ENCODE measurements at places on chromosomes 3 and 15. TPM values are rescaled to one million over a fixed set of nuclear protein-coding genes. Genes with fewer than 3 reads are reported as not detected.

GRCh38 chr3:194296454-194297263, 54.5 kb downstream of the CPN2 start:
- peak; percentile 90 for DNase-seq

GRCh38 chr3:127823426-127823857, 1.1 kb upstream of the MGLL start:
- DNase-seq = no peak

- no peak for DNase-seq
Observed at GRCh38 chr3:11172096-11172690, 17.9 kb downstream of the HRH1 start.

DNA sequence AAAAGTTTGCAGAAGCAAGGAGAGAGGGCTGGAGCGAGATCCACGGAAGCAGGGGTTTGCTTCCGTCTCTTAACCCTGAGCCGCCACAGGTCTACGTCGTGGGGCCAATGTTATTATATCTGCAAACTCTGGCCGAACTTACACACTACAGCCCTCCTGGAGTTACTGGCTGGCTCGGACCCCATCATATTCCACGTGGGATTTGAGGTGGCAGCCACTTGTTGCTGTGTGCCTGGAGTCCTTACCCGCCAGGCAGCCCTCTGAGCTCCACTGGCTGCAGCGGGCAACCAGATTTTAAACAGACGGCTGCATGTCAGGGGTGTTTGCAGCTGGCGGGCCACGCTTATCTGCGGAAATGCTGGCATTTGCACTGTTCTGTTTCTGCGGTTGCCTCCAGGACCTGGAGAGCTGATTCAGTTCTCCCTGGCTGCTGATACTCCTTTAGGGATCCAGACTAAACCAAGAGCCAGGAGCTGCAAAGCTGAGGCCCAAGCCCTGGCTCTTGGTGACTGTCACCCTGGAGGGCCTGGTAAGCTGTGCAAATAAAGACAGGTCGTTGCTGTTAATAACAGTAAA, 34.7 kb downstream of the TM2D3 start:
- no peak for DNase-seq

DNA sequence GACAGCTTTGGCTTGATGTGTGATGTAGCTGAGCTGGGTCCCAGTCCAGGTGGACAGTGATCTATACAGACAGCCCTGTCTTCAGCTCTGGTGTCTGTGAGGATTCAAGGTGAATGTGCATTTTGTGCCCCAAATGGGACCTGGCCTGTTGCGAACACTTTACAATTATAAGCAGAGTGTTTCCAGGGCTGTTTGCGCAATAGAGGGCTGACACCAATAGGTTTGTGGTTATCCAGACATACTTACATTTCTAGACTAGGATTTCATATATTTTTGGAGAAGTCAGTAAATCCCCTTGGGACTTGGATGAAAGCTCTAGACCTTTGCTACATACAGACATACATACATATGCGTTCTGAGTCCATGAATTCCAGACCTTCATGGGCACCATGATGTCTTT, 4.2 kb upstream of the TATDN2 start:
- no peak for DNase-seq

DNA sequence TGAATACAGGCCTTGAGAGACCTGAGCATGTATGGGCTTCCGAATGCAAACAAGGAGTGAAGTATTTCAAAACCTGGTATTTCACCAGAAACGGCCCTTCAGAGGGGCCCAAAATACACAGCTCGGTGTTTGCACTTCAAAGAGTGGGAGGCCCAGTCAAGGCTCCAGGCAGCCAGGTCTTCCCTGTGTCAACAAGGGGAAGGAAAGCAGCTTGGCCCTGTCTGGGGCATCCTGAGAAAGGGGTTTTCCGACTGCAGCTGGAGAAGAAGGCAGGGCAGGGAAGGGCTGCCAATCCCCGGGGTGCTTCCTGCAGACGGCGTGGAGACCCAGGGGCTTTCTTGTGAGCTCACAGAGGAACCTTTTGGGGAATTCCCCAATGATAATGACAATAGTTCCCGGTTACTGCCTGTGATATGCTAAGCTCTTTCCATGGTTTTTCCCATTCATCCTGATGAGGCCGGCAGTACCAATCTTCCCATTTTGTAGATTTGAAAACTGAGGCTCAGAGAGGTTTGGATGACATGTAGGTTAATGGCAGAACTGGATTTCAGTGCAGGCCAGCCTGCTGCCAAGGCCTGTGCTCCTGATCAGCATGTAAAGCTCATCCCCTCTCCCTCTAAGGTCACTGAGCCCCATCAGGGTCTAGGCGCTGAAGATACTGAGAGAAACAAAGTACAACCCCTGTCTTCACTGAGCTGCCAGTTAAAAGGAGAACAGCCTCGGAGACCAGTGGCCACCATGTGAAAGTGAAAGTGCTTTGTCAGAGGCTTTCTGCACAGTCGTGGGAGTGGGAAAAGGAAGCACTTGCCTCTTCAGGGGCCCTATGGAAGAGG, 43.0 kb upstream of the TLE3 start:
- DNase-seq = no peak

GRCh38 chr3:65706301-65706700, 332.4 kb downstream of the MAGI1 start:
- no peak for DNase-seq

GRCh38 chr3:52469001-52469400, 13.6 kb downstream of the NISCH start:
- no peak for DNase-seq

- no peak for DNase-seq
Observed at GRCh38 chr3:140443073-140443472, 234.8 kb upstream of the TRIM42 start.

DNA sequence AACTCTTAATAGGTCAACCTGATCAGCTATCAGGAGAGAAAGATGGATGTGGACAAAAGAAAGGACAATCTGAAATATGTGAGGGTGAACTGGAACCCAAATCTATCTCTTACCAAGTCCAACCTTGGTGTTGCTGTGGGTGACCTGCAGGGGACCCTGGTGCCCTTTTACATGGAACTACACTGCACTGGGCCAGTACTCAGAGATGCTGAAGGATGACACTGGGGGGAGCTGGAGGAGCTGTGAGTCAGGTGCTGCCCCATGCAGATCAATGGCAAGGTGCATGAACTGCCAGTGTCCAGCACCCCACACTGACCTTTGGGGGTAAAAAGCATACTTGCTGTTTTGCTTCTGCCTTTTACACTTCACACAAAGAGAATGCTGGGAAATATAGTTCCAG, 55.6 kb upstream of the TBC1D5 start:
- no peak for DNase-seq

- no peak for DNase-seq
Observed at GRCh38 chr3:23242106-23242505, 39.0 kb downstream of the UBE2E2 start.

DNA sequence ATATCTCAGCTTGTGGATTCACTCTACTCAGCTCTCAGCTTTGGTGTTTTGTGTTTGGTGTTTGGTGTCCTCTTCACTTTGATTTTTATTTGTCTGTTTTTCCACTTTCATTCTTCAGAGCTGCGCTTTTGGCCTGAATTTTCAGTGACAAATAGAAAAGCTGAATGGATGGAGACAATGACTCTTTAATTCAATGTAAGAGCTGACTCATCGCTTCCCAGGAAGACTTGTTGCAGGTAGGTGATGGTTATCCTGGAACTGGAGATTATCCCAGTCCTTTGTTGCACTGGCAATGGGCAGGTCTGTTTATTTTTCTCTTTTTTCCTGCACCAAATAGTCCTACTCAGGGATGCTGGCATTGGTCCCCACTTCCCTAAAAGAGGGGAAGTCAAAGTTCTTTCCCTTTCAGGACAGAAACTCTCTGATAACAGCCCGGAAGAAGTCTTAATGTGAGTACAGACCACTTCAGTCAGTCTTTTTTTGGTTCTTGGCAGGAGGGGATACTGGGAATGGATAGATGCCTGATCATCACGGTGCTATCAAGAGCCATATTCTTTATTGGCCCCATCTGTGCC, 12.4 kb upstream of the AEN start:
- DNase-seq = no peak

DNA sequence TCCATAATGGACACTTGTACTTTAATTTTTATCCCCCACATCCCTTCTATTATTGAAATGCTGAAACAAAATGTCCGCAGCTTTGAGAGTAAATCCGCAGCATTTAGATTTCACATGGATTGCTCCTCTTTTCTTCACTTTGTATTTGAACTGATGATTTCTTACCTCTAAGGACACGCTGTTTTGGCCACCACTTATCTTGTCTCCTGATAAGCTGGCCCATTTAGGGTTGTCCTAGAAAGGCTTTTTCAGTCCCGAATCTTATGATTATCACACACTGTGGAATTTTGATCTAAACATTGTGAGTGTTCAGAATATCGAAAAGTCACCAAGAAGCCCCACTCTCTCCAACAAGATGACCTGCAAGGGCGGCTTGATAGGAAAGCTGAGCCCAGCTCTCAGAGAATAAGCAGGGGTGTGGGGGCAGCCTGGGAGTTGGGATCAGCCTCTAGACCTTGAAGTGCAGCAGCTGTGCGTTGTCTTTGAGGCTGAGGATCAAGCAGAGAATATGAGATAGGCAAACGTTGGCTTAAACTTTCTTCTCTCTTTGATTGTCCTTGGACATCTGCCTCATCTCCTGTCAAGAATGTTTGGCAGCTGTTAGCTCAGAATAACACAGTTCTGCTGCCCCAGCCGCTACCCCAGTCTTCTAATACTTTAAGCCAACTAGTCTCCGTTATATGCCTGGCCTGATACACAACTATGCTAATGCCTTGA, 399.7 kb upstream of the NR2F2 start:
- no peak for DNase-seq

- DNase-seq = no peak
Observed at GRCh38 chr15:99604865-99605264, 39.1 kb downstream of the MEF2A start.

- no peak for DNase-seq
Observed at GRCh38 chr3:12143949-12144504, 14.7 kb downstream of the TIMP4 start.

GRCh38 chr3:193902607-193903511, 233.1 kb upstream of the HES1 start:
- DNase-seq = no peak

- DNase-seq = no peak
Observed at GRCh38 chr3:44318891-44319311, 19.7 kb upstream of the TCAIM start.

DNA sequence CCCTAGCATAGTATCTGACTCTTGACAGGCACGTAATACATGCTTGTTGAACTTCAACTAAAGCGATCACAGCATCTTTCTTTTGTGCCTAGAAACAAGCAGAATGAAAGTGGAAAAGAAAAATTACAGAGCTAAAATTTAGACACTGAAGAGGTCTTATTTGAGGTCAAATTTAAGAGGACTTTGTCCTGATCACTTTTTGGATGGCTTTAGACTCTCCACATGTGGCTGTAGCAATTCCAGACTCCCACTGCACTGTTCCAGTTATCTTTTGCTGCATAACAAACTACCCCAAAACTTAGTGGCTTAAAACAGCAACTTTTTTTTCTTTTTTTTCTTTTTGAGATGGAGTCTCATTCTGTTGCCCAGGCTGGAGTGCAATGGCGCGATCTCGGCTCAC, 23.5 kb downstream of the DPH3 start:
- no peak for DNase-seq

- no peak for DNase-seq
Observed at GRCh38 chr3:132966374-132966773, 71.8 kb upstream of the TMEM108 start.

DNA sequence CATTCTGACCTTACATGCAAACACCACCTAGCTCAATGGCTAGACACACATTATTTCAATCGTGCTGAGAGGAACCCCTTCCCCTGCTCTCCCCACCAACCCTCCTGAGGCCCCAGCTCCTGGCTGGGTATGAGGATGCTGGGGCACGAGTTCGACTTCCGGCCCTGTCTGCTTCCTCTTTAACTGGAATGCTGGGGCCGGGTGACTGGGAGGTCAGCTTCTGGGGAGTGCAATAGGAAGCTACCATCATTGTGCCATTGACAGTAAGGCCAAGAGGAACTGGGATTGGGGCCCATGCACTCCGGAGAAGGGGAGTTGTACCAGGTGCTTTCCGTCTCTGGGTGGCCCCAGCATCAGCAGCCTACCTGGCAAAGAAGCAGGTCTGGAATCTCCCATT, 15.6 kb upstream of the TLE3 start:
- no peak for DNase-seq

DNA sequence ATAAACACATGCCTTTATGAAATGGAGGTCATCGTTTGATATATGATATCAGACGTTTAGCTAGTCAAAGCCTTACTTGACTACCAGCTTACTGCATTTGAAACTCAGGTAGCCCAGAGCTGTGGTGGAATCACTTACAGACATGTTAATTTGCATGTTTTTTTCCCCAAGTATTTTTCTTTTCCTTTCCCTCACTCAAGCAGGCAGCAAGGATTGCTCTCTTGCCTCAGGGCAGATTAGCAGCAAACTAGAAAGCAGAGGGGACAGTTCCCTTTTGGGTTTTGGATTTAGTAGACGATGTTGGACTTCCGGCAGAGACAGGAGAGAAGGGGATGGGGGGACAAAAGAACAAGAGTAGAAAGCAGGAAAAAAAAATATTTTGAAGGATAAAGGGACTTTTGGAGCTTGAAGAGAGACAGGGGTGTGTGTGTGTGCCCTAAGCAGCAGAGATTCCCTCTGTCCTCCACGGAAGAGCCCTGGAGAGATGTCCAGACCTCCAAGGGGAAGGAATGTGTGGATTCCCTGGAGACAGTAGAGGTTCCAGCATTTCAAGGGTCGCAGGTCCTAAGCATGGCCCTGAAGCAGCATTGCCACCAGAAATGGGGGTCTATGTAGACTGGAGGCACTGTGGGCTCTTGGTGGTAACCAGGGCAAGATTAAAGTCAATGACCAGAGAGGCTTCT, 86.8 kb upstream of the CADPS start:
- no peak for DNase-seq

GRCh38 chr3:72161881-72162595, 377.1 kb upstream of the PROK2 start:
- DNase-seq = peak; percentile 60

MYH15 gene
- polyA plus RNA-seq = not detected

GOLGA8T gene
- polyA plus RNA-seq = 0.28 TPM

PTH1R gene
- 1,885 TPM for polyA plus RNA-seq

CCDC13 gene
- 7.0 TPM for polyA plus RNA-seq

KNL1 gene
- polyA plus RNA-seq = 2.5 TPM

GRAMD2A gene
- polyA plus RNA-seq = 2.7 TPM

PRSS50 gene
- polyA plus RNA-seq = 0.19 TPM

NUTM1 gene
- not detected for polyA plus RNA-seq

GOLGA8R gene
- polyA plus RNA-seq = 0.41 TPM

SLC33A1 gene
- 16.1 TPM for polyA plus RNA-seq

TERC gene
- not detected for polyA plus RNA-seq

ARL8B gene
- polyA plus RNA-seq = 49.1 TPM

IL1RAP gene
- polyA plus RNA-seq = 1.7 TPM

Measured in kidney (tissue), 22 donors.